ENCODE measurements at places on chromosomes 16 and 17.
A peak's percentile ranks its signal among the peaks of the same experiment; 100 is the strongest.

DNA sequence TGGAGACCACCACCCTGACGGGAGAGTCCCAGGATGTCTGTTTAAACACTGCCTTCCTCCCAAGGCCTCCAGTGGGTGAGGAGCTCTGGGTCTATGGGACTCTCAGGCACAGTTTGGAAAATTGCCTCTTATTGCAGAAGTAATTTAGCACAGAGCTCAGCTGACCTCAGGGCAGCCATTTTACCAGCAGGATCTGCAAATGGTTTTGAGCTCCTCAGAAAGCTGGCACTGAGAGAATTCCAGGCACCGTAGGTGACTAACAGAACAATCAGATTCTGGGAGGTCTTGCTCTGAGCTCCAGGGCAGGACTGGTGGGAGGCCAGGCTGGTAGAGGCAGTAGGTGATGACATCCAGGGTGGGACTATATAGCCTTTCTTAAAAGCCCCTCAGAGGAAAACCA lies 17.3 kb upstream of the C16orf74 start:
- no peak for DNase-seq

- no peak for DNase-seq
Observed at GRCh38 chr16:51636920-51637769, 486.1 kb upstream of the SALL1 start.

- no peak for DNase-seq
Observed at GRCh38 chr16:72590151-72590937, 418.4 kb upstream of the PMFBP1 start.

- DNase-seq = no peak
Observed at GRCh38 chr16:70714581-70715054, 28.8 kb upstream of the MTSS2 start.

DNA sequence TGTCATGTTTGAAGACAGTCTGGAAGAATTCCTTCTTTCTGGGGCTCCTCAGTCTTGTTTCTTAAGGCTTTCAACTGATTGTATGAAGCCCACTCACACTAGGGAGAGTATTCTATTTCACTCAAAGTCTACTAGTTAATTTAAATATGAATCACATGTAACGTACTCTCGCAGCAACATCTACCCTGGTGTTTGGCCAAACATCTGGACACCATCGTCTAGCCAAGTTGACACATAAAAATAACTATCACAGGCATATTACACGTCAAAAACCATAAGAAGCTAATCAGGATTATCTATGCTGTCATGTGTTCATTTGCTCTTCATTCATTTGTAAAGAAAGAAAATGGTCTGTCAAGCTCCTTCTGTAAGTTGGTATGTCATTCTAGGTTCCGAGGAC lies 787.4 kb downstream of the KCNJ2 start:
- no peak for DNase-seq

DNA sequence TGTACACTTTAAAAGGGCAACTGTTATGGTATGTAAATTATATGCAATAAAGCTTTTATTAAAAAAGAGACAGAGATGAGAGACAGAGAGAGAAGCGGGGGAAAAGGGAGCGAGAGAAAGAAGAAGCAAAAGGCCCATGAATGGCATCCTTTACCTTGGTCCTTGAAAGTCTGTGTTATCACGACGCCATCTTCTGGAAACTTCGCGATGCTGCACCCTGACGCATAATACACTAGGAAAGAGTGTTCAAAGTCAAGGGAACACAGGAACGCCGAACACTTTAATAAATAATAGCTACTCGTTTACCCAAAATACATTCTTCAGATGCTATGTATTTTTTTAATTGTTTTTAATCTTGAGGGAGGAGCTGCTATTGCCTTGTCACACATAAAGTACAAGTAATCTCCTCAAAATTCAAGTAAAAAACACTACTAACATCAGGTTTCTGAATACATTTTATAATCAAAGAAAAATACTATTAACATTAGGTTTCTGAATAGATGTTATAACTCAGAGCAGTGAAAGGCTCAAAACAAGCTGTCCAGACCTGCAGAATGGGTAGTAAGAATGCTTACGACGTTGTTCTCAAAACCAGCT lies 23.0 kb upstream of the SLC38A8 start:
- DNase-seq = peak; percentile 70

DNA sequence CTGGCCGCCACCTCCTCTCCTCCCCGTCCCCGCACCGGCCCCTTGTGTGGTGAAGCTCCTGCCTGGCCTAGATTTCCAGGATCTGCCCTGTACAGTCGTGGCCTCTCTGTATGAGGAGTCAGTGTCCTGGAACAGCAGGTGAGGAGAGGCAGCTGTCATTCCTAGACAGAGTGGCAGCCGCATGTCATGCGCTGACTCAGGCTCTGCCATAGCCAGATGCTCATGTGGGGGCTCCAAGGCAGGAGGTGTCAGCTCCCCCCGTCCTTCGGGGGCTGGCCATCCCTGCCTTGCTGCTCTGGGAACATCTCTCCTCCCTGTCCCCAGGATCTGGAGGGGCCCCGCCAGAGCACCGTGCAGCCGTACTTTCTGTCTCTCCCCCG lies 60.4 kb downstream of the BAIAP2 start:
- DNase-seq = no peak

DNA sequence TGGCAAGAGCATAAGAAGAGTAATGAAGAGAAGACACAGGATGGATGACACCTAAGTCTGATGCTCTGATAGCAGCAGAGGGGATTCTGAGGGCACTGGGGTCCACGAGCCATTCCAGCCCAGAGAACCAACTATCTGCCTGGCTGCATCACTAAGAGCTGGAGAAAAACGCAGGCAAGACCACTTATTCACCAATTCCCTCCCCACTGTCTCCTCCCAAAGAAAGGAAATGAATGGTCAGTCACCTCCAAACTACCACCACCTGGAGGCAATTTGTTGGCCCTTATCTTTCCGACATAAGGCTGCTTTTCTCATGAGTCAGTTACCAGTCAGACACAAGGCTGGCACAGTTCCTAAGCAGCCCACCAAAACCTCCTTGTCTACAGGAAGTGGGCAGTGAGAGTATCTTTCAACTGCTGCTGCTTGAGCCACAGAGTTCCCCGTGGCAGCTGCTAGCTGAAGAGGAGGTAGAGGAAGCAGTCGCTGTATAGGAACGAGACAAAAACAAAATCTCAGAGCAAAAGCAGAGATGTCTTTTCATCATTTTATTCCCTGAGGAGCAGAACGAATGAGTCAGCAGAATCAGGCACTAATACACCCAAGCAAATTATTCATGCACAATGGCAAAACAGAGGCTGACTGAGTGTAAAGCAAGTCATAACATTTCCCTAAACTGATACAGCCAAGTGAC lies 111.1 kb downstream of the SMG6 start:
- DNase-seq = no peak

DNA sequence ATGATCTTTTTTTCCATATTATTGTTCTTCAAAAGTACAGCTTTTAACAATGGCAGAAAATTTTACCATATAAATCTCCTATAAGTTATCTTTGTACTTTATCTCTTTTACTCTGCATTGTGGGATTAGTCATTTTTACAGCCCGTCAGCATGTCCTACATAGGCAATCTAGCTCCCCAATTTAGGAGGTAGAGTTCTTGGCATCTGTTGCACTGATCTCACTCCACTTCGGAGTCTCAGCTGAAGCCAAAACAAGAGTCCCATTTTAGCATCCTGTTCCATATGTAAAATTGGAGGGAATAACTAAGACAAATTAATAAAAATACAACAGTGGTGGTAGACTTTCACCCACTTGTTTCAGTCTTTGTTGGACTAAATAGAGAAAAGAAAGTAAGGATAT lies 31.1 kb upstream of the PRSS54 start:
- DNase-seq = no peak

- no peak for DNase-seq
Observed at GRCh38 chr16:1620391-1620790, 8.2 kb downstream of the CRAMP1 start.

DNA sequence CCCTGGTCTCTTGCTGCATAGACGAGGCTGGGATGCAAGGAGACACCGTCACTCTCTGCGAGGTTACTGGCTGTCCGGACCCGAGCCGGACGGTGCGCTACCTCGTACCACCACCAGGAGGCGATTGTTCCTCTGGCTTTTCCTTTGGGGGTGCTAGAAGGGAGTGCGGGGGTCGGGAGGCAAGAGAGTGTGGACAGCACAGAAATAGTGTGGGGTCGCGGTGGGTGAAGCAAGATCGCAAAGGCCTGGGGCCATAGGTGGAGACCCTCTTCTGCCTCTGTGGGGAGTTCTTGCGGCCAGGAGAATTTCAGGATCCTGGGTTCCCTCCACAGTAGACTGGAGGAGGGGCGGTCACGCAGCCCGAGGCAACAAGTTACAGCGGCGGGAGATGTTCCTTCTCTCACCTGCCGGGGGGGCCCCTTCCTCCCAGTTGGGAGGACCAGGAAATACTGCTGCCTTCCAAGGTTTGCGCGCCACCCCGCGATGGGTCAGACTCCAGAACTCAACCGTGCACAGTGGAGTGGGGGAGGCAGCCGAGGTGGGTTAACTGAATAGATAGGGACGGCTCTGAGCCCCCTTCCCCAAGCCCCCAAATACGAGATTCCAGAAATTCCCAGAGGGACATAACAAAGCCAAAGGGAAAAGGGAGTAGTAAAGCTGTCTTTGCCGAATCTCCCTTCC lies 6.9 kb downstream of the PHOSPHO1 start:
- DNase-seq = peak; percentile 63

DNA sequence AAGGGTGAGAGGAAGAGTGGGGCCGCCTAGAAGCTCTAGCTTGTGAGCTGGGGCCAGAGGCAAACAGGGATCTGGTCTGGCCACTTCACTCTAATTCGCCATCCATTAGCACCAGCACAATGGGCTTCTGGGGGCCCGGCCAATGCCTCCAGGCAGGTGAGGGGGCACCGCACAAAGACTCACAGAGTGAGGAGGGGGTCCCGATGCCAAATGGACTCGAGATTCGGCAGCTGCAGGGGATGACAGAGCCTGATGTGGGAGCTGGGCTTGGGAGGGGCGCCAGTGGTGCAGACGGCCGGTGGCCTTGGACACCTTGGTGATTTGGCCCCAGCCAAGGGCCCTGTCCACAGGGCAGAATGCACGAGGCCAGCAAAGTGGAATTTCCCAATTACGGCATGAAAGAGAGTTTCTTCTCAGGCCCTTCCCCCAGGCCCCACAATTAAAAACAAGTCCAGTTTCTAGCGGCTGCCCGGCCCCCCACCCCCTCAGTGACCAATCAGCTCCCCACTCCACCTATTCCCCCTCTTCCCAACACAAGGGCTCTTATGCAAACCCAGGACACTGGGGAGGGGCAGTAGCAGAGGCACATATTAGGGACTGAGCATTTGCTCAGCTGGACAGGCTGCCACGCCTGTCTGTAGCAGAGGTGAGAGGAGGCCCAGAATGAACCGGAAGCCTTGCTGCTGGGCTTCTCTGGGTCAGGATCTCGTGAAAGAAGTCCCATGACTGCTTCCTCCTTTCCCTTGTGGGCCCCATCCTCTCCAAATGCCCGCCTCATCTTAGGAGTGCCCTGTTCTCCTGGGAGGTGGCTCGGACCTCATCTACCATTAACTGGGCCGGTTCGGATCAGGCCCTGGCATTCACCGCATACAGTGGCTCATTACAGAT lies 39.4 kb upstream of the MTSS2 start:
- DNase-seq = no peak

Measured in K562 (cell line).